Vagina (tissue), 2 donors: ENCODE measurements at places on chromosomes 4 and X.

- no peak for DNase-seq
Observed at GRCh38 chr4:99832321-99832720, 15.7 kb downstream of the DAPP1 start.

DNA sequence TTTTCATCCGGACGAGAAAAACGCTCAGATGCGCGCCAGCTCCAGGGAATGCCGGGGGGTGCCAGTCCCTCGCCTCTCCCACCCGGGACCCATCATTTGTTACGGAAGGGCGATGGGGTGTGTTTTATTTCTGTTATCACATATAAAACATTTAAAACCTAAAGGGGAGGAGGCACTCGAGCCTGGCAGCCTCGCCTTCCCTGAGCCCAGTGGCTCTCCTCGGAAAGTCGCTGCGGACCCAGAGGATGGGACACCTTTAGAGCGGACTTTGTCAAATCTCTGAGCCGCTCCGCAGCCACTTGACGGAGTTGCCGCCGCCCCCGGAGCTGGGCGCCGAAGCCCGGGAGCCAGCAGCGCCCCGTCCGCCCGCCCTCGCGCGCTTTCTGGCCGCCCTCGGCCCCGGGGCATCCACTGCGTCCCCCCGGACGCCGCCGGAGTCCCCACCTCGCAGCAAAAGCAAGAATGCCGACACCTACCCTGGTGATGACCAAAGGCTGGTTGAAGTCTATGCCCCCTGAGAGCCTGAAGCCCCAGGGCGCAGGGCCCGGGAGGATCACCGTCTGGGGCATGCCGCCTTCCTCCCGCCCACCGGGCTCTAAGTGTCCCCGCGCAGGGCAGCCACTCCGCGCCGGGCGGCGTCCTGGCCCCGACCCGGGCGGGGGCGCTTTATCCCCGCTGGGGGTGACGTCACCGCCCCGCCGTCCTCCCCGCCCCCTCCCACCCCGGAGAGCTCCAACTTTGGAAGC, at the start of gene PDLIM3:
Gene PDLIM3, minus strand, starts transcription at position 642 of the 746 bp plus-strand sequence. Its CDS starts 73 bp downstream, at position 569.
- DNase-seq, result no peak

GRCh38 chr4:77843628-77844027, 19.0 kb upstream of the MRPL1 start:
- DNase-seq, result no peak

DNA sequence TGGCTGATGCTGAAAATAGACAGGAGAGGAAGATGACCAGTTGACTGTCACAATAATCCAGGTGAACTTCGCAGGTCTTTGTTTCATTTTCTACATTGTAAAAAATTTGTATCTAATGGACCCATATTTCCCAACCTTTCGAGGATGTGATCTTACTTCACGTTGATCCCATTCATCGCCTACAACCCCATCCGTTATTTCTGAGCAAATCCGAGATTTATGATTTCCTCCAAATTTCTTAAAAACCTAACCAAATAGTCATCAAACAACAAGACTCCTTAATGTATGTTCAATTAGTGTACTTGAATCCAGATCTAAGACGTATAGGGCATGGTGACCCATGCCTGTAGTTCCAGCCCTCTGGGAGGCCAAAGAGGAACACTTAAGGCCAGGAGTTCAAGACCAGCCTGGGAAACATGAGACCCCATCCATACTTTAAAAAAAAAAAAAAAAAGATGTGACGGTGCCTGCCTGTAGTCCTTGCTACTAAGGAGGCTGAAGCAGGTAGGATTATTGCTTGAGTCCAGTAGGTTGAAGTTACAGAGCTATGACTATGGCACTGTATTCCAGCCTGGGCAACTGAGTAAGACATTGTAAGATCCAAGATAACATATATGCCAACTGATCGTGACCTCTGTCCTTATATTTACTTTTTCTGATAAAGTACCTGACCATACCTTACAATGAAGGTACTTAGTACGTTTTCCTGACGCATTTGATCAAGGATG, 5.7 kb downstream of the RPL9 start:
- no peak for DNase-seq

DNA sequence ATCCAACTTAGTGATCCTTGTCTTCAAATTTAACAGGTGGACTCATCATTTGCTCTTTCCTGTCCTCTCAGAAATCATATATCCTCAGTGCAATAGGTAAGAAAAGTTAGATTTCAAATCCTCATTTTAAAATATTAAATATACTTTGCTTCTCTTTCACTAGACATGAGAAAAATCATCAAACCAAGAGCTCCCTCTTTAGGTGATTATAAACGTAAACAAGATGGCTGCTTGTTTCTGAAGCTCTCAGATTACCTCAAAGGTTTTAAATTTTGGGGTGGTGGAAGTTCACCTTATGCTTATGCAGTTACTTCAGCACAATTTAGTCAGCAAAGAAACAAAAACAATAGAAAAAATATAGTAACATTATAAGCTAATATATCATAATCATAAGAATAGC, 27.3 kb downstream of the CSN3 start:
- DNase-seq, result no peak

GRCh38 chr4:120691106-120691505, 231.4 kb downstream of the PRDM5 start:
- DNase-seq, result no peak

- DNase-seq, result no peak
Observed at GRCh38 chr4:138190452-138190858, 51.7 kb downstream of the SLC7A11 start.

GRCh38 chrX:105191878-105192277, 28.6 kb downstream of the TEX13A start:
- DNase-seq, result no peak
